Osteocyte (in vitro differentiated cells): ENCODE measurements at places on chromosomes 6 and 20.

DNA sequence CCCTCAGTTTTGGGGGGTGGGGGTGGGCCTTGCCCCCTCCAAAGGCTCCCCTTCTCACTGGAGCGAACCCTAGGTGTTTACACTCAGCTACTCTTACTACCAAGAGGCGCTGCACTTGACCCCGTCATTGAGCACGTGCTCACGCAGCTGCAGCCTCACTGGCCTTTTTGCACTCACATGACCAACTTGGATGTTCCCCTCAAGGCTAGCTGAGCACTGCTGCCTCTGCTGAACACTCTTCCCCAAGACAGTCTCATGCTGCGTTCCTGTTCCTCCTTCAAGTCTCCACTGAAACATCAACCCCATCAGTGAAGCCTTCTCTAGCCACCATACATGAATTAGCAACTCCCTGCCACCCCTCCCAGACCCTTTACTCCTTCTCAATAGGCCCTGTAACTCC, 4.0 kb downstream of the SOD2 start:
- DNase-seq = no peak

DNA sequence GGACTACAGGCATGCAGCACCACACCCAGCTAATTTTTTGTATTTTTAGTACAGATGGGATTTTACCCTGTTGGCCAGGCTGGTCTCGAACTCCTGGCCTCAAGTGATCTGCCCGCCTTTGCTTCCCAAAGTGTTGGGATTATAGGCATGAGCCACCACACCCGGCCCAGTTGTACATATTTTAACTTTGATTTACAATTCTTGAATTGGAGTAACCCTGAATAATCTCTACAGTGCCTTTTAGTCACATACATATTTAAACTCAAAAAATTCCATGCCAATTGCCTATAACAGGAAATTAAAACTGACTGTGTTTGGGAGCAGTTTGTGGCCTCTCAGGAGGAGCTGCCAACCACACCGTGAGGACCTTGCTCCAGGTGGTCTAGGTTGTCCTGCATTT, 199.8 kb upstream of the PDE10A start:
- DNase-seq = no peak

DNA sequence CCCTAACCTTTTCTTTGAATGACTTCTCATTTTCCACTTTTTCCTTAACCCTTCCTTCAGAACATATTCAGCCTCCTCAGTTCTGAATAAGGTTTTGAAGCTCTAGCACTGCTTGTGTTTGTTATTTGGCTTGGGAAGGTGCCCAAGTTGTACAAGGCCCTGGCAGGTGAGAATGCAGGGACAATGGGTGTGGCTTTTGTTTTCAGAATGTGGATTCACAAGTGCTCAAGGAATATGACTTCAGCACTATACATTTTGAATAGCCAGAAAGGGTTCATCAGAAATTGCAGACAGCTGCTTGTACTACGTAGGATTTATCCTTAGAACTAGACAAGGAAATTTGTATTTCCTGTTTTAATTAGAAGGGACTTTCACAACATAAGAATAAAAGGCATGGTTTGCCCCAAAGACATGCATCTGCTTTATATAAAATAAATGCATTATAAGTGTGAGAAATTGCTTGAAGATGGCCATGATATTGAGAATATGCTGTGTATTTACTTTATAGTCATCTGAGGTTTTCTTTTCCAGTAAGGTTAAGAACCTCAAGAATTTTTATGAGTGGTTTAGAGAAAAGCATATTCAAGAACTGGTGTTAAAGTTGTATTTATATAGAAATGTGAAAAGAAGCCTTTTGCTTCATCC, 29.3 kb upstream of the PRDM1 start:
- DNase-seq = no peak

GRCh38 chr6:136550330-136551071, at the start of gene MAP7:
Gene MAP7 (minus strand): TSS chr6:136550422. CDS start chr6:136550408, 14 bp downstream.
- DNase-seq = no peak

DNA sequence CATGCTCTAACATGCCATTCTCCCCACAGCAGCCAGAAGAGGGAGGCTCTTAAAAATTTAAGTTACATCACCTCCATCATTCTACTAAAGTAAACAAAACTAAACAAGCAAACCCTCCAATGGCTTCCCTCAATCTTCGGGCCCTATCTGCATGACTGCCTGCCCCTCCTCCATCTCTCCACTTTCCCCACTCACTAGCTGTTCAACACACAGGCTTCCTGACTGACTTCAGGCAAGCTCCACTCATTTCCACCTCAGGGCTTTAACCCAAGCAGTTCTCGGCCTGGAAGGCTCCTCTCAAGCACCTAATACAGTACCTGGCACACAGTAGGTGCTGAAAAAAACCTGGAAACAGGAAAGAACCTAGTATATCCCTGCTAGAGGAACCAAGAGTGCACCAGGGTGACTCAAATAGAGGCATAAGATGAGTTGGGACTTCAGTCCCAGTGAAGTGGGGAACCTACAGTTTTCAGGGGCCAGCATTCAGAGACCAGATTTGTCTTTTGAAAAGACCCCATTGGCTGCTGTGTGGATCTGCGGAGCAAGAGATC, 2.8 kb downstream of the AHCY start:
- no peak for DNase-seq

DNA sequence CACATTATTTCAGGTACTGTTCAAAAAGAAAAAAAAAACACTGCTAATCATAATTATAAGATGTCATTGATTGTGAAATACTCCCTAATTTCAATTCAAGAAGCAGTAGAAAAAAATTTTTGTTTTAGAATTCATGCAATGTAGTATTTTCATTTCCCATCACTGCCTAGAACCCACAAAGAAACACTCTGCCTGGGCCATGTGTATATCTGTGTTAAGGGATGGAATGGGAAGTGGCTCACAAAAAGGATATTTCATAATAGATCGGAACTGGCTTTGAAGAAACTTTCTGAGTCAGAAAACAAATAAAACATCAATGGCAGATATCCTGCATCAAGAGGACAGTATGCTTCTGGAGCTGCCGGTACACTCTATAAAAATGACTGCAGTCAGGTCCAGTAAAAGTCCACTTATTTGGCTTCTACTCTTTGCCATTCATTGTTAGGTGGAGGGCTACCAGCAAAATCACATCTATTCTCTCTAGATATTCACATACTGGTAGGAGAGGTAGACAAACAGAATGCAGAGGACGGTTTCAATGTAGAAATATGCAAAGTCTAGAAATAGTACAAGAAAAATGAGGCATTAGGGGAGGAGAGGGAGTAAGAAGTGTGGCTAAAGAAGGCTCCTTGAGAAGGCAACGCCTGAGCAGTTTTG, 135.0 kb upstream of the TNFAIP3 start:
- no peak for DNase-seq

DNA sequence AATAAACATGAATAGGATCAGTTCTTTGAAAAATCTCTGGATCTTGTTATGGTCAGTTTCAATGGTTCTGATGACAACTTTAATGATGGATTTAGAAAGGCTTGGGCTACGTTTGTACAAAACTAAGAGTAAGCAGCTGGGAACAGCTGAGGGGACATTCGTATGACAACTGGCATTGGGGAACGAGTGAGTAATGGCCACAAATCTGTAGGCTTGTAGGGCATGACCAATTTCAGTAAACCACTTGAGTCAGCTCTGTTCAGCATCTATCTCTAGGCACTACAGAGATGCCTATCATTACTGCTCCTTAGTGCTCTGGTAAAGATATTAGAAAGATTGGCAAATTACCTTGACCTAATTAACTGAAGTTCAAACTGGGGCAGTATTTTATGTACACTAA, 1375.6 kb downstream of the EPHA7 start:
- DNase-seq = no peak

- DNase-seq = no peak
Measured at GRCh38 chr20:61135968-61136367, 116.1 kb upstream of the CDH4 start.

DNA sequence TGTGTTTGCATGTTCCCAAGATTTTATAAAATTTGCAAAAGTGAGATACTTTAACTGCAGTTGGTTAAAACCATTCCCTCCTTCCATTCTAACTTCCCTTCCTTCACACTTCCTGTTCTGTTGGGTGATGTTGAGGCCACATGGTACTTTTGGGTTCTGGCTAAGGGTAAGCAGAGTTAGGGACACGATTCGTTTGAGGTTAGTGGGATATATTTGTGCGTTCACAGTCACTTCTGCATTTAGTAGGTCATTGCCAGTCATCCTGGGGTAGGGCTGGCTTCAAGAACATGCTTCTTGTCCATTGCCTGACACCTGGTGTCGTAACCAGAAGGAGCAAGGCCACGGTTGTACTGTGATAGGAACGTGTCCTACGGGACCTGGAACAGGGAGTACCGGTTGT, 340.1 kb downstream of the ZFAND3 start:
- DNase-seq = no peak

GRCh38 chr6:167712731-167713475, 113.8 kb upstream of the AFDN start:
- DNase-seq = no peak
